Posterior vena cava (tissue), 2 donors: ENCODE measurements at places on chromosomes 2 and 18. TPM values are rescaled to one million over a fixed set of nuclear protein-coding genes. Genes with fewer than 3 reads are reported as not detected.
A peak's percentile ranks its signal among the peaks of the same experiment; 100 is the strongest.

DNA sequence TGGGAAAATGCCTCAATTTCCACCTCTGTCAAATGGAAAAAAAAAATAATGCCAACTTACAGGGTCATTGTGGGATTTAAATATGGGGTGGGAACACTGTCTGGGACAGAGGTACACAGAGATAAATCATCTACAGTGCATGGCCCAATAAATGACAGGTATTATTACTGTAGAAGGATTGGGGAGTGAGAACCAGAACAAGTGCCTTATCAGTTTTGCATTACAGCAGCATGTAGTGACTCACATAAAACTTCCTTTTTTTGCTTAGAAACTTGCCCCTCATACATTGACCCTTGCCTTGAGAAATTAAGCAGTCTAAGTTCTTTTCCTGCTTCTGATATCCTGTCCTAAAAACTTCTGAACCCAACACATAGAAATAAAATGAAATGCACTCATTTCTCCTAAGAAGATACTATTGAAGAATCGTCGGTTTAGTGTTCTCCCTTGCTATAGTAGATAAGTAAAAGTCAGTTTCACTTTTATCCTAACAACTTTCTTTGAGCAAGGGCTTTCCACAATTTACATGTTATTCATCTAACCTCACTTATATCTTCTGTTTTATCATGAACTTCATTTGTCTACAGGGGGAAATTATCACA, 121.0 kb upstream of the HAAO start:
- DNase-seq = no peak

DNA sequence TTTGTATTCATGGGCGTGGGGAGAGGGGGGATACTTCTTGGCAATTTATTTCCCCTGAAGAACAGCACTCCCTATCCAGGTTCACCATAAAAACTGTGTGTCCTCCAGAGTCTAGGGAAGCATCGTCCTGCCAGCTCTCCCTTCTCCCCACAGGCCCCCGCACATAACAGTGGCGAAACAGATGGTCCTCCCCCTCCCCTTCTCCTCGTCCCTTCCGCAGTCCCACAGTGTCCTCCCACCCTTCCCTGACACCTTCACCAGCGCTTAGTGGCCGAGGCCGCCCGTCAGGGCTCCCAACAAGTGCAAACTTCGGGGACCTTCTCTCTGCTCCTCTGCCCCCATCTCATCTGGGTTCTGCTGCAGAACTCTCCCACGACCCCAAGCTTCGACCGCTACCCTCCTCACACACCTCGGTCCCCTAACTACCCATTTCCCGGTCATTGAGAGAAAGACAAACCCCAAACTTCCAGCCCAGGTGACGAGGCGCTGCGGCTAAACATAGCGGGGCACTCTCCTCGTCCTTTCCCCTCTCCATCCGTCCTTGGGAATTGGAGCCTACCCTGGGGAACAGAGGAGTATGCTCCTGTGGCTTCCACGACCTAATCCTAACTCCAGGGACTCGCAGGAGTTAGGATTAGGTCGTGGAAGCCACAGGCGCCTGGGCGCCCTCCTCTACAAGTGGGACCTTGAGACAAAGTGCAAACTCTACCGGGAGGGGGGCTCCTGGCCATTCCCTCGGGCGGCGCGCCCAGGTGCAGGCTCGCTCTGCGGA, 971 bp downstream of the ZNF385B start:
- no peak for DNase-seq

DNA sequence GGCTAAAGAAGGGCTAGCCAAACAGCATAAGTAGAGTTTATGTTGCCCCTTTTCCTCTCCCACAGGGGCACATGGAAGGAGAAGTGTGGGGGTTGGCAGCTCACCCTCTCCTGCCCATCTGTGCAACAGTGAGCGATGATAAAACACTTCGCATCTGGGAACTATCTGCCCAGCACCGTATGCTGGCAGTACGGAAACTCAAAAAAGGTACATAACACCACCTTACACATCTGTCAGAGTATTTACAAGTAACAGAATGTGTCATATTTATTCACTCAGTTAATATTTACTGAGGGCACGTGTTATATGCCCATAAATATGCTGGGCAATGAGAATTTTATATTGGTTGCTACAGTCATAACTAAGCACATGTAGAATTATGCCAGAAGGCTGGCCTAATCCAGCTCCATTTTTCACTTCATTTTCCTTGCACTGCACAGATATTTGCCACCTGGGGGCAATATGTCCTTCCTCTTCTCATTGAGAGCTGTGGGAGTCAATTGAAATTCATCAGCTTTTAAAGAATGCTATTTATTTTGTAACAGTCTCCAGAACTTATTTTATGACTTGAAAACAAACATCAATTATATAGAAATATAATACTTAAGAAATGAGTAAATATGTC, 150.6 kb downstream of the RTN4 start:
- DNase-seq = no peak

DNA sequence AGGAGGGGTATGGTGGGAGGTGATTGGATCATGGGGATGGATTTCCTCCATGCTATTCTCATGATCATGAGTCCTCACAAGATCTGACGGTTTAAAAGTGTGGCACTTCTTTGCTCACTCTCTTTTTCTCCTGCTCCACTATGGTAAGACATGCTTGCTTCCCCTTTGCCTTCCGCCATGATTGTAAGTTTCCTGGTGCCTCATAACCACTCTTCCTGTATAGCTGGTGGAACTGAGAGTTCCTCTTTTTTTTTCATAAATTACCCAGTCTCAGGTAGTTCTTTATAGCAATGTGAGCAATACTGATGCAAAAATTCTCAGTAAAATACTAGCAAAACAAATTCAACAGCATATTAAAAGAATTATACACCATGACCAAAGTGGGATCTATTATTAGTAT, 728.5 kb upstream of the SLC8A1 start:
- DNase-seq = no peak

GRCh38 chr18:76875390-76876325, 53.3 kb downstream of the ZNF236 start:
- DNase-seq = no peak

DNA sequence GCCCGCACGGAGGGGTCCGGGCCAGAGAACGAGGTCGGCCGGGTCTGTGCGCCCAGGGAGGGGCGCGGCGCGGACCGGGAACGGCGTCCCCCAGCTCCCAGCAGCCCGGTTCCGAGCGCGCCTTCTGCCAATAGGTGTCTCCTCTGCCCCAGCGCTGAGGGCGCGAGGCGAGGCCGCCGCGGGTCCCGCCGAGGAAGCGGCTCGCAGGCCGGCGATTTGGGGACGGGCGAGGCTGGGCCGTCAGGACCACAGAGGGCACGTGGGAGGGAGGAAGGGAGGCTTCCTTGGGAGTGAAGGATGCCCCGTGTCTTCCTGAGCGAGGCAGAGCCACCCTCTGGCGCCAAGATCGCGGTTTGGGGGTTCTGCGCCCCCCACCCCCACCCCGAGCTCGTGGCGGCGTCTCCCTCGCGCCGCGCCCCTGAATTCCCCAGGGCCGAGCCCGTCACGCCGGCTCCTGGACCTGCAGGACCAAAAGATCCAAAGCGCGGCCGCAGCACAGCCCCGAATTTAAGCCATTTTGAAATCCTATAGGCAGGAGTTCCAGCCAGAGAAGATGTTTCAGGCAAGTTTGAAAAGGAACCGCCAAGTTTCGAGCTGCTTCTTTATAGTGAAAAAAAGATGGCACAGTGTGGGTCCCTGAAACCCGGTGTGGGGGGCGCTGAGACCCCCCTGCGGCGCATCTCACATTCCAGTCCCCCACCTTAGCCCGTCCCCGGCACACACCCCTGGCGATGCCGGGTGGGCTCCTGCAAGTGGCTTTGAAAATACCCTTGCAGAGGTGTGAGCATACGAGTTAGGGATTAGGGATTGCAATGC, 909 bp downstream of the NFATC1 start:
- DNase-seq = peak; percentile 85

- DNase-seq = no peak
These were observed 4.5 kb downstream of the ITM2C start for GRCh38 chr2:230868947-230869913.

- no peak for DNase-seq
These were observed 54.6 kb downstream of the RDH14 start for GRCh38 chr2:18505703-18506341.

DNA sequence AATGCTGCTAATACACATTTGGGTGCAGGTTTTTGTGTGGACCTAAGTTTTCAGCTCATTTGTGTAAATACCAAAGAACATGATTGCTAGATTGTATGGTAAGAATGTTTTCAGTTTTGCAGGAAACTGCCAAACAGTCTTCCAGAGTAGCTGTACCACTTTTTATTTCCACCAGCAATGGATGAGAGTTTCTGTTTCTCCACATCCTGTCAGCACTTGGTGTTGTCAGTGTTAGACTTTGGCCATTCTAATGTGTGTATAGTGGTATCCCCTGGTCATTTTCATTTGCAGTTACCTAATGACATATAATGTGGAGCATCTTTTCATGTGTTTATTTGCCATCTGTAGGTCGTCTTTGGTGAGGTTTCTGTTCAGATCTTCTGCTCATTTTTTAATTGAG, 336.4 kb downstream of the GBX2 start:
- no peak for DNase-seq

- no peak for DNase-seq
These were observed 82.0 kb upstream of the PROKR1 start for GRCh38 chr2:68561372-68561771.

- no peak for DNase-seq
These were observed 387.6 kb downstream of the ZEB2 start for GRCh38 chr2:144132357-144132756.

DNA sequence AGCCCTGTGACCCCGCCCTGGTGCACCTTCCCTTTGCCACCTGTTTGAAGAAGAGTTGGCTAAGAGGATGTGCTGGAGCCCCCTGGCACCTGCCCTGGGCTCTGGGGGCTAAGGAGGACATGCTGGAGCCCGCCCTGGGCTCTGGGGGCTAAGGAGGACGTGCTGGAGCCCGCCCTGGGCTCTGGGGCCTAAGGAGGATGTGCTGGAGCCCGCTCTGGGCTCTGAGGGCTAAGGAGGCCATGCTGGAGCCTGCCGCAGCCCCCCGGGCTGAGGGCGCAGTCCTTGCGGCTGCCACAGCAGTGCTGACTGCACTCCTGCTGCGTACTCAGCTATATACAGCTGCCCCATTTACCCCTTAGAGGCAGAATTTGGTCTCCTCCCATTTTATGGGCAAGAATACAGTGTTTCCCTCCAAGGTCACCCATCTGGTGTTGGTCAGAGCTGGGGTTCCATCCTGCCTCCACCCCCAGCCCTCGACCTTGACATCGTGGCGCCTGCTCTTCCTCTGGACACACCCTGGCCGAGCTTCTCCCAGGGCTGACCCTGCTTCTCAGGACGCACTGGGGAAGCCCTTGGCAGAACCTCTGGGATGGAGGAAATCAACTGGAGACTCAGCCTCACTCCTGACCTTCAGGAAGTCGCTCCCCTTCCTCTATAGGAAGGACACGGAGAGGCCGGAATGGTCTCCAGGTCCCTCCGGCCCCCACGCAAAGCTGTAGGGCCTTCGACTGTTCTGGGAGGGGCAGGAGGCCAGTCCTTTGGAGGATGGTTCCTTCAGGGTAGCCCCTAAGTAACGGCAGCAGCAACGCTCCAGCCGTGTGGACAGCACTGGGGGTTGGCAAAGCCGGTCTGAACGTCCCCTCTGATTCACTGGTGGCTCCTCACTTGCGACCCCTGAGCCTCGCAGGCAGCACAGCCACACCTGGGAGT, 65.0 kb upstream of the HPCAL1 start:
- DNase-seq = peak; percentile 53

- DNase-seq = no peak
These were observed 130.3 kb upstream of the CCDC68 start for GRCh38 chr18:55089610-55090009.

DNA sequence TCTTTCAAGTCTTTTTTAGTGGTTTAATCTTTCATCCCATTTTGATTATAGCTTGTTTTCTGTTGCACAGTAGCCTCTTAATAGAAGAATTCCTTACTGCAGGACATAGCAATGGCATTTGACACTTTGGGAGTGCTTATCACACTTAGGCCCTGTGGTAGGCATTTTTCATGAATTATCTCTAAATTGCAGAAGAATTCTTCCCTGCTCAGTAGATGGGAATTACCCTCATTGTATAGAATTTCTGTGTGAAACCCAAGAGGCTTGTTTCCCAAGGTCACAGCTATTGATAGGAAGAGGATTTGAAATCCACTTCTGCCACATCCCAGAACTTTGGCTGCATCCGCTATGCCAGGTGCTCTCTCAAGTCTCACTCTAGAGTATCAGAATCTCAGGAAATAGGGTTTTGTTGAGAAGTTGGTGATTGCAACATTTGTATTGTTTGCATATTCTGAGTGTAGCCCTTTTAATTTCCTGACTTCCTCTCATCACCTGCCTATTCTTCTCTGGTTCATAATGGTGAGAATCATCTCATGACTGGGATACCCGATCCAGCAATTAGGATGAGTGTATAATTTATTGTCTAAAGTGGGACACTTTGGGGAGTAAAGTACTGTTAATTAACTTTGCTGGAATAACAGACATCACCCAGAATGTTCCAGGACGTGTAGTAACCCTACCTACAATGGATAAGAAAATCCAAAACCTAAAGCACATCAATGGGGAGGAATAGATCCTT, 255.2 kb upstream of the RASGRP3 start:
- no peak for DNase-seq

DNA sequence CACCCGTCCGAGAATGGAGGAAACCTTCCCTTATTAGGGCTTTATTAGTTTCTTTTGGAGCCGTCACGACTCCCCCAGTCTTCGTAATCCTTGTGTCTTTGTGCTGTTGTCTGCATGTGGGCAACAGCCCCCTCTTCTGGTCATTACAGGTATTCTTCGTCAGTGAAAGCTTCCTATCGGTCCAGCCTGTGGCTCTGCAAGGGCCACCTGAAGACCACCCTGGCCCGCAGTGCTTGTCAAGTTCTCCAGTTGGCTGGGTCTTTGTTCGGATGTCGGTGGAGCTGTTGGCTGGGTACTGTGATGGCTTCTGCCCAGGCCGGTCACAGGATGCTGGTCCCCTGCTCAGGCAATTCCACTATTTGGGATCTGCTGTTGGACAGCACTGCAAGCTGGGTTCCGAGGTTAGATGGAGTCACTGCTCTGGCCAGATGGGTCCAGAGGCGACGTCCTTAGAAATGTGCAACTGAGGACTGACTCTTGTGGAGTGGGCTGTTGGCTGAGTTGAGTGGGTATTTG, 19.2 kb downstream of the E2F6 start:
- DNase-seq = no peak

DNA sequence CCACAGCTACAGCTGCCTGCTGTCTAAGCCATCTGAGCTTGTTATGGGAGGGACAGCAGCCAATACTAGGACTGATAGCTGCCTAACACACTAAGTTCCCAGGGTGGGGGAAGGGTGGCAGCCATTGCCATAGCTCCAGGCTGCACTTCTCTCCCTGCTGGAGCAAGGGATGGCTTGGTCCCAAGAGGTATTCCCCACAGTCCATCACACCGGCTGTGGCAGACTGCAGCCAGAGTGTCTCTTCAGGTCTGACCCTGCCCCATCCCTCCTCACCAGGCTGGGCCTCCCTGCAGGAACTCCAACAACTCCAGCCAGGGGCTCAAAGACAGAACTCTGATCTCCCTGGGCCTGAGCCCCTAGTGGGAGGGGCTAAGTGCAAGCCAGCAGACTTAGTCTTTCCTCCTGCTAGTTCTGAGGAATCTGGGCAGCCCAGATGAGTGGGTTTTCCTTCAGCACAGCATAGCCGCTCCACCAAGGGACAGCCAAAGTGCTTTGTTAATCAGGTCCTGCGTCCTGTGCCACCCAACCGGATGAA, 632.1 kb downstream of the SOCS6 start:
- no peak for DNase-seq

CTLA4 gene
- not detected for total RNA-seq

PTPRN gene
- total RNA-seq = not detected

FIGN gene
- 23.6 TPM for total RNA-seq

TRIM43 gene
- not detected for total RNA-seq

EFEMP1 gene
- 327 TPM for total RNA-seq

GATA6 gene
- total RNA-seq = 38.4 TPM

EPB41L3 gene
- total RNA-seq = 48.2 TPM

UNC50 gene
- total RNA-seq = 45.6 TPM
